ENCODE measurements at places on chromosomes 2 and 18.
A peak's percentile ranks its signal among the peaks of the same experiment; 100 is the strongest.

GRCh38 chr2:220999356-220999755 lies 572.7 kb downstream of the EPHA4 start:
- DNase-seq: no peak

- peak; percentile 14 for DNase-seq
Measured at GRCh38 chr2:69985688-69986087, 24.3 kb upstream of the ASPRV1 start.

DNA sequence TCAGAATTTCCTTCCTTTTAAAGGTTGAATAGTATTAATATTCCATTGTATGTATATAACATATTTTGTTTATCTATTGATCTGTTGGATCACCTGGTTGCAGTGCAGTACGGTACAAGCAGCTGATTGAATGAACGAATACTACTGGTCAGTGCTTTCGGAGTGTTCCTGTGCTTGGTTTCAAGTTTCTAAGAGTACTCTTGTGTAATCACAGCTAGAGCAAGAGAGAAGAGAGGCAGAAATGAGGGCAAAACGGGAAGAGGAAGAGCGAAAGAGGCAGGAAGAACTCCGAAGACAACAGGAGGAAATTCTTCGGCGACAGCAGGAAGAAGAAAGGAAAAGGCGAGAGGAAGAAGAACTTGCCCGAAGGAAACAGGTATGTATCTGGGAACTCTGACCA lies 40.3 kb upstream of the KCNJ13 start:
- no peak for DNase-seq

GRCh38 chr2:176269319-176270099 lies at the start of gene MTX2:
TSS of gene MTX2 (plus strand) at chr2:176269442. CDS start at chr2:176269630, 188 bp downstream.
- DNase-seq: peak; percentile 66

DNA sequence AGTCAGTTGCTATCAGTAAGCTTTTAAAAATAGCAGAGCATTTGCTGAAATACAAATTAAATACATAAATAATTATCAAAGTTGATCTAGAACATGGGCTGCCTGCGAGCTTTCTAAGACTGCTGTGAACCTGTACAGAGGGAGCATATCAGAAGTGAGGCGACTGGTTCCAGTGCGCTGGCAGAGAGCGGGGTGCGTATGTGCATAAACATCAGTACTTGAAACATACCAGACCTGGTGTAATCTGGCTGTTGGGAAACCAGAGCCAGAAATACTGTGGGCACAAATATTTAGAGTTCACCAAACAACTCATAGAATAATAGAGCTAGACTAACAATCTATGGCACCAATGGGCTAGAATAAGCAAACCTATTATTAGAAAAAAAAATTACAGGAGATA lies 27.3 kb downstream of the PDIA6 start:
- DNase-seq: no peak

DNA sequence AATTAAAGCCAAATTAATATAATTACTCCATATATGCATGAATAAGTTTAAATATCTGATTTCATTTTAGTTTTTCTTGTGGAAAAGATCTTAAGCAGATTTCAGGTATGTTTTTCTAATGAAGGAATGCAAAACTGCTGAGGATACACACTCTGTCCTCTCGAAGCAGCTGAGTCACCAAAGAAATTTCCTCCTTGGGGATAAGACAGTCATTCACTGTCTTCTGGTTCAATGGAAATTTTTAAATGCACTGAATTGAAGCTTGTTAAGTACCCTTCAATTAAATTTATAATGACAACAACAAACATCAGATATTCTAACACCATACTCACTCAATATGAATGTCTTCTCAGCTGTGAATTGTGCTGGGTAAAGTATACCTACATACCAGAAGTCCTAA lies 101.5 kb upstream of the DNER start:
- no peak for DNase-seq

GRCh38 chr2:197804758-197805714 lies 643 bp downstream of the PLCL1 start:
- peak; percentile 23 for DNase-seq

GRCh38 chr18:49168281-49168985 lies 217.7 kb upstream of the SMAD7 start:
- DNase-seq: no peak

DNA sequence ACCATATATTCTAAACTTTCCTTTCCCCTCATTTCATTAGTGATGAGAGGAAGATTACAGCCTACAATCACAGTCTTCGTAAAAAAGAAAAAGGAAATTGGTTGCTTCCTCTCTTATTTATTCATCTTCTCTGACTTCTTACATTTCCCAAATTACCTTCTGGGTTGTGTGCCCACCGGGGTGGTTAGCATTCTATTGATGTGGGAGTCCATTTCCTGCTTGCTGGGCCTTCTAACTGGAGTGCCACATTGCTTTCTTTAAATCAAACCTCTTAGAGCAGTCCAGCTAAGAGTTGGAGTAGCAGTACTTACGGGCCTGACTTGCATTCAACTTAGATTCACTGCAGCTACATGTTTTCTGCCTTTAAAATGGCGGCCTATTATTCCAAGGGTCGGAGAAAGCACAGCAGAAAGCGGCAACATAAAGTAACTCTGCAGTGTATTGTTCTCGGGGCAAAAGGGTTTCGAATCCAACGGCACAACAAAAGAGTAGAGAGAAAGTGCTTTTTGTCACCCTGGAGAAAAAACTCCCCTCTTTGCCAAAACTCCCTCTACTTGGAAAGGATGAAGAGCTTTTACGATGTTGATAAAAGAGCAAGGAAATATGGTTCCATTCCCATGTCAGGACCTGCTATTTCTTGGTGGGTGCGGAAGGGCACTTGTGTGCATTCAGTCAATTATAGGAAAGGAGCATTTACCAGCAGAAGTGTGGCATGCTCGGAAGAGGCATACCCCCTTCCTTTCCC lies 110.6 kb upstream of the DLX2 start:
- no peak for DNase-seq

GRCh38 chr2:109563980-109564550 lies 49.7 kb downstream of the SEPTIN10 start:
- no peak for DNase-seq

- no peak for DNase-seq
Measured at GRCh38 chr2:133247631-133248030, 320.6 kb downstream of the NCKAP5 start.

DNA sequence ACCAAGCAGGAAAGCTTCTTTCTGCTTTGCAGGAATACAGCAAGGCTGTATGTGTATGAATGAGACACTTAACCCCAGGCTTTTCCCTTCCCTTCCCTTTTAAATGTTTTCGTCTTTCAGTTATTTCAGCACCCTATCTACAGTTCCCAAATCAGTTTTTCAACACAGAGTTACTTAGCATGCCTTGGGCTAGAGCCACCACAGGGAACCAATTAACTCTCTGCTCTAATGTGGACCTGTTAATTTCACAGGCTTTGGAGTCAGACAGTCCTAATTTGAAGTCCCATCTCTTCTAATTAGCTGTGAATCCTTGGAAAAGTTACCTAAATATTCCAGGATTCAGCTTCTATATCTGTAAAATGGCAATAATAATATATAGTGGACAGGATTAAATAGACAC lies 89.2 kb upstream of the REG3A start:
- no peak for DNase-seq

- no peak for DNase-seq
Measured at GRCh38 chr2:43718530-43719124, 42.4 kb upstream of the C1GALT1C1L start.

DNA sequence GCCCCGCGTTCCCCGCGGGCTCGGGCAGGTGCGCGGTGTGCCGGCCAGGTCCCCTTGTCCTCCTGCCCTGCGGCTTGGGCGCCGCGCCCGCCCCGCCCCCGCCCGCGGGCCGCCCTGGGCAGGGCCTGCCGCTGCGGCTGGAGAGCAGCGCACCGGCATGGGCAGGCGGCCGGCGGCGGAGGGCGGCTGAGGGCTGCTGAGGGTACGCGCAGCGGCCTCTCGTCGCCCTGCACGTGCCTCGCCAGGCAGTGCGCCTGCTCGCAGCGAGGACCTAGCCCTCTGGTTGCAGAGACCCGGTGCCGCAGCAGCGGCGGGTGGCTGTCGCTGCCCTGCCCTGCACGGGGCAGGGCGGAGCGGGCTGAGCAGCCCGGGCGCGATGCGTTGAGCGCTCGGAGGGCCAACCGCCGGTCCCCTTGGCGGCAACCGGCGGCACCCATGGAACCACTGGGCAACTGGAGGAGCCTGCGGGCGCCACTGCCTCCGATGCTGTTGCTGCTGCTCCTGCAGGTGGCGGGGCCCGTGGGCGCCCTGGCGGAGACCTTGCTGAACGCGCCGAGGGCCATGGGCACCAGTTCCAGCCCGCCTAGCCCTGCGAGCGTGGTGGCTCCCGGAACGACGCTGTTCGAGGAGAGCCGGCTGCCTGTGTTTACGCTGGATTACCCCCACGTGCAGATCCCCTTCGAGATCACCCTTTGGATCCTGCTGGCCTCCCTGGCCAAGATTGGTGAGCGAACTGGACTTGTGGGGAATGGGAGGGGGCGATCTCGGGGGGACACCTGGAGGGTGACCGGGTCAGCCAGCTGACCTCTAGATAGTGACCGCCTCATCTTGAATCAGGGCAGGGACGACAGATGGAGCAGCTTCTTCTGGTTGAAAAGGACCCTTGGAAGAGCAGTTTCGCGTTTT lies at the start of gene SLC9A2:
Gene SLC9A2 (plus strand): TSS at position 140 of the 906 bp plus-strand sequence. CDS start 296 bp downstream, at position 436.
- no peak for DNase-seq

GRCh38 chr2:173961346-173961705 lies 3.8 kb downstream of the SP3 start:
- no peak for DNase-seq

DNA sequence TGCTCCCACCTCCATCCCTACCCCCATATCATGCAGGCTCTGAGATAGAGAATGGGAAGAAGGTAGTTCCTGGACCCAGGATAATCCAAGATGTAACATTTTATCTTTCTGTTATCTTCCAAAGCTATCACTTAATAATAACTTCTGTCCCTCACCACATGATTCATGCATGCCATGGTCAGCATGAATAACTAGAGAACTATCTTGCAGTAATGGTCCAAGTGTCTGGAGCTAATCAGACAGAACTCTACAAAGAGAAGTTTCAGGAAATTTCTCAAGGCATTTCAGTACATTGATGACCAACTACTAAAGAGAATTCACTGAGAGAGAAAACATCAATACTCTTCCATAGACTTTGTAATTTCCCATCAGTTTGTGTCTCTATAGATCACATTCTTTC lies 1469.7 kb upstream of the PIK3C3 start:
- DNase-seq: no peak

DNA sequence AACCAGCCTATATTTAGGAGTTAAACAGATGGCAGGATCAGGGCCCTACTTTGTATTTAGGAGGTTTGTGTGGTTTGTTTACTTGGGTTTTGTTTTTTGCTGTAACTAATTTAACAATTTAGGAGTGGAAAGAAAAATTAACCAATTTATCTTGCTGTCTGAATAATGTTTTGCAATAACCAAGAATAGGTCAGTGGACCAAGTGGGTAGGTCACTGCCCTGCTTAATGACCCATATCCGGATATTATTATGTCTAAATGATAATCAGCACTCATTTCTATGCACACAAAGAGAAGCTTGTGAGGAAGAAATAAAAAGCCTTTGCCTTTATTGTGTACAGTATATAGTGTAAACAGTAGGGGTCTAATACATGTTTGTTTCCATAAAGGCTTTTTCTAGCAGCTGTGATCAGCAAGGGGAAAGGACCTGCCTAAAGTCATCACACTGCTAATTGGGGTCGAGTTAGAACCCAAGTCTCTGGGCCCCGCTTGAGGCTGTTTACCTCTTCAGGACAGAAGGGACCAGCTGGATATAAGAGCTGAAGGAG lies 76.6 kb downstream of the TGOLN2 start:
- DNase-seq: no peak

DNA sequence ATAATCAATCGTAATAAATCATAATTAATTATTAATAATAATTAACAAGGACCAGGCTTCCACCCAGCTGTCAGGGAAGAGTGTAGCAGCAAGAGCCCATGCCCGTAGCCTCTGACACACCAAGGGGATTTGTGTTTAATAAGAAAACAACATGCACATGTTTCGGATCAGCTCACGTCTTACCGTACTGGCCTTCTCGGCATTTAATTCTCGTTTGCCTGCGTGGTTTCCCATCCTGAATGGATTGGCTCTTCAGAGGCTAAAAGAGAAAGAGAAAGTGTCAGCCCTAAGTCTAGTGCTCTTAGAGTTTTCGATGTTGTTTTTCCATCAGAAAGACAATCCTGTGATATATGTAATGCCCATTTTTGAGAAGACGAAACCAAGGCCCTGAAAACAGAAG lies 27.6 kb downstream of the MBP start:
- peak; percentile 50 for DNase-seq

- DNase-seq: no peak
Measured at GRCh38 chr2:98556344-98557033, 51.8 kb downstream of the COA5 start.

- no peak for DNase-seq
Measured at GRCh38 chr18:69128978-69129377, 271.7 kb upstream of the DOK6 start.

- DNase-seq: no peak
Measured at GRCh38 chr18:32802591-32803451, 30.0 kb upstream of the KLHL14 start.

- DNase-seq: no peak
Measured at GRCh38 chr2:1091895-1092585, 141.4 kb downstream of the SNTG2 start.

- no peak for DNase-seq
Measured at GRCh38 chr18:42882122-42882521, 233.4 kb downstream of the RIT2 start.

- no peak for DNase-seq
Measured at GRCh38 chr2:3126171-3126910, 251.3 kb downstream of the EIPR1 start.

GRCh38 chr2:118856978-118857676 lies 9.7 kb upstream of the EN1 start:
- DNase-seq: no peak

DNA sequence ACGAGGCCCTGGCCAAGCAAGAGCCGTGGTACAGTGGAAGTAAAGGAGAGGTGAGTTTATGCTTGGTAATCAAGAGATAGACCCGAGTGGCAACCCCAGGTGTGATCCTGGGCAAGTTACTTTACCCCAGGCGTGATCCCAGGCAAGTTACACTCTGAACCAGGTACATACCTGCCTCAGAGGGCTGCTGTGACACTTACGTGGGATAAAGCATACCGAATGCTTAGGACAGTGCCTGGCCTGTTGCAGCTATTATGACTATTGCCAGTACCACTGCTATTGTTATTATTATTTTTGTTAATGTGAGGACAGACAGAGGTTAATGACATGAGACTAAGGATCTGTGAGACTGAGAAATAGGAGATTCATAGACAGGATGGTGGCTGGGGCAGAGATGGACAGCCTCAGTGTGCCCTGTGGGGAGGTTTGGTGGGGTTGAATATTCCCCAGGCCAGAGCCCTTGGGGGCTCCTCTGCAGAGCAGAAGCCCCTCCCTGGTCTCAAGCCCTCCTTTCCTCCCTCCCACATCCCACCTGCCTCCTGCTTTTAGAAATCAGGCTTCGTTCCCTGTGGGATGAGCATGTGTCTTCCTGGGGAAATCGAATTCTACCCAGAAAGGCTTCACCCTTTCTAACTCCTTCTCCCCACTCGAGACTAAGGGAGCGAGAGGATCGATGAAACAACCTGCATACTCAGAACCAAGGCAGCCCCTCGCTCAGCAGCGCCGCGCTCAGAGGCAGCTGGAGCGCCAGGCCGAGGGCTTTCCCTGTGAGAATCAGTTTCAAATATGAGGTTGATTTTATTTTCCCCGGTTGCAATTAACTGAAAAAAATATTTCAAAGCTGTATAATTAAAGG lies 62.0 kb upstream of the SIX3 start:
- no peak for DNase-seq

GRCh38 chr2:120566331-120567035 lies 169.2 kb upstream of the GLI2 start:
- no peak for DNase-seq

All from CD4-positive, alpha-beta T cell treated with Interleukin-10 for 1 hour (primary cell).